Esophagus mucosa (tissue), 1 donor: ENCODE measurements at places on chromosomes 3 and 15.
A peak's percentile ranks its signal among the peaks of the same experiment; 100 is the strongest.

DNA sequence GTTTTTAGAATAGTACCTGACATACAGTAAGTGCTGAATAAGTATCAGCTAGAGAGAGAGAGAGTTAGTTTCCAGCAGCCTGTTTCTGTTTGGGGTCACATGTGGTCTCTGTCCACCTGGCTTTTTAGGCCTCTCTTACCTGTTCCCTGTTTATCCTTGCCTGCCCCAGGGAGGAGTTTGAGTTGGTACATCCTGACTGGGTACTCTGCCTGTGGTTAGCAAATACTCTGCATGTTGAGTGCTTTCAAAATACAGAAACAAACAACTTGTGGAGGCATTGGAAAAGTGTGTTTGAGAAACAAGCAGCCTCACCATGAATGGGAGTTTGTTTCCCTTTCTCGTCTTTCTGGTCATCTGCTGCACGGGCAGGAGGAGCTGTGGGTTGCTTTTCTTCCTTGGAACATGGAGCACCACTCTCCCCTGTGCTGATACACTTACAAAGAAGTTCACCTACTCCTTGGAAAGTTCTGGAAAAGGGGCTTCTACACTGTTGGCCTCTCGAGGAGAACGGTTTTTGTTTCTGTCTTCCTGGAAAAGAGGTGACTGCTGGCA is 166.1 kb downstream of the PGPEP1L start:
- ATAC-seq: no peak

- ATAC-seq: no peak
Measured at GRCh38 chr3:183518491-183519251, 36.8 kb downstream of the KLHL6 start.

- no peak for ATAC-seq
Measured at GRCh38 chr15:74844319-74845207, 1.6 kb upstream of the ULK3 start.

GRCh38 chr3:170270282-170270881 is 48.2 kb downstream of the PRKCI start:
- ATAC-seq: no peak

DNA sequence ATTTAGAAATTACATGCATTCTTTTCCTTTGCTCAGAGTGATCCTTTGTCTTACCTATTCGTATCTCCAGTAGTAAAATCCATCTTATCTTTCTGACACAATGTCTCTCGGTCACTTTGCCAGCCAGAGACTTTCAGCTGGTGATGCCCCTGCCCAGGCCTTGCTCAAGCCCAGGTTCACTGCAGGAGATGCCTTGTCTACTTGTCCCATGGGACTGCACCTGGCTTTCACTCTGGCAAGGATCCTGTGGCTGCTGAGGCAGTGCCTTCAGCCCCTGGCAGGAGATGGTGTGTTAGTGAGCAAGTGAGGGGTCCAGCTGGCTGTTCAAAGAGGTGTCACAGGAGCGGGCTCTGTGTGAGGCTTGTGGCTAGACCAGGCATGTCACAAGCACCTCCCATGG is 1268.9 kb downstream of the OTOL1 start:
- ATAC-seq: no peak

DNA sequence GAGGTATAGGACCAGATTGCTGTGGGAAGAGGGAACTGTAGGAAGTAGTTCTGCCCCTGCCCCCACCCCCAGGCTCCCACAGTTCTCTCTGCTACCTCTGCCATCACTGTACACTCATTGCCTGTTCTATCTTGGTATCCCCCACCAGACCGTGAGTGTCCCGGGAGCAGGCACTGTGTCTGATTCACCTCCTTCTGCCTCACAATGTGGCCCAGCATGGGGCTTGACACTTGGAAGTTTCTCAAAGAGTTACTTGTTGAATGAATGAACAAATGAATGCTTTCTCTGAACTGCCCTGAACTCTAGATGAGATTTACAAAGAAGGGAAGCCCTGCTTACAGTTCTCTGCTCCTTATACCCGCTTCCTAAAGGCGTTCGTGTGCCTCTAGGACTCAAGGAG is 27.1 kb upstream of the PIK3CB start:
- ATAC-seq: no peak

GRCh38 chr3:155231792-155232191 is 61.7 kb downstream of the STRIT1 start:
- no peak for ATAC-seq

GRCh38 chr15:77517579-77517978 is 96.9 kb downstream of the HMG20A start:
- no peak for ATAC-seq

GRCh38 chr3:47912006-47912504 is 104.2 kb downstream of the MAP4 start:
- ATAC-seq: no peak

DNA sequence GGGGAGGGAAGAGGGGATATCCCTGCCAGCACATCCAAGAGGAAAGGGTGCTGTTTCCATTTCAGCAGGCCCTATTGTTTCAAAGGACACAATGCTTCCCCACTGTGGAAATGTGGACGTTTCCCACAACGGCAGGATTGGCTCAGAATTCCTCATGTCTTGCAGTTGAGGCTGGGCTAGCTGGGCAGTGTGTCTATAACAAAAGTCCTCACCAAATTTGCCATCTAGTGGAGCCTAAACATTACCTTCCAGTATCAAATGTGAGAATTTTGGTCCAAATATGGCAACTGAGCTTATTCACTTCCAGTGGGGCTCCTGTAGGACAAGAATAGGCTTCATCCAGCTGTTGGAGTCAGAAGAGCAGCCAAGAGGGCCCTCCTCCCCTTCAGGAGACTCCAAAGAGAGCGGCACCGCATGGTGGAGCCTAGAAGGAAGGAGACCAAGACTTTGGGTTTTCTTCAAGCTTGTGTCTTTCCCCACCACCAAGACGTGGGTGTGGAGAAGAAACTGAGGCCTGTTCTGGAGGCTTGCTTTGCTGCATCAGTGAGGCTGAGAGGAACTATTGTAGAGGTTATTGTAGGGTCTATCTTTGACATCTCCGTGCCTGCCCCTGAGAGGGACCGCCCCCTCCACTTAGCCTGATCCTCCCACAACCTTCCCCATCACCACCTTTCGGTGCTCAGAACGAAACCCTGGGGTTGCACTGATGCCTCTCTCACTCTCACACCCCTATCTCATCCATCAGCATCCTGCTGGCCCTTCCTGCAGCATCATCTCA is 45.3 kb upstream of the SLCO2A1 start:
- ATAC-seq: no peak

DNA sequence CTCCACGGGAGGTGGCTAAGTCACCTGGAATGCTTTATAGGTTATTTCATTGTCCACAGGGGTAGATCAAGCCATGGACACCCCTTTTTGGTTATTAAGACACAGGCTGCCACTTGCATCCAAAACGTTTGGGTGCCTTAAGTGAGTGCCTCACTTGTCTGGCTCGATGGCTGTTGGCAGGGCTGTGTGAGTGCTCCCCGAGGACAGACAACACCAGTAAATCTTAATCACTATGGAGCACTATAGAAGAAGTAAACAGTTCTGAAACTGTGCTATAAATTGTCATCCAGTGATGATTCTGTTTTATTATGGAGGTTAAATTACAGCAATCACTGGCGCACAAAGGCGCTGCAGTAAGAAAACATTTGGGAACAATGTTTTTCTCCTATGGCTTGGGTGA is 215.5 kb downstream of the CACNA2D3 start:
- no peak for ATAC-seq

GRCh38 chr3:52374173-52374572 is 58.1 kb downstream of the DNAH1 start:
- ATAC-seq: no peak

GRCh38 chr15:52276256-52276770 is 19.3 kb downstream of the MYO5C start:
- no peak for ATAC-seq

DNA sequence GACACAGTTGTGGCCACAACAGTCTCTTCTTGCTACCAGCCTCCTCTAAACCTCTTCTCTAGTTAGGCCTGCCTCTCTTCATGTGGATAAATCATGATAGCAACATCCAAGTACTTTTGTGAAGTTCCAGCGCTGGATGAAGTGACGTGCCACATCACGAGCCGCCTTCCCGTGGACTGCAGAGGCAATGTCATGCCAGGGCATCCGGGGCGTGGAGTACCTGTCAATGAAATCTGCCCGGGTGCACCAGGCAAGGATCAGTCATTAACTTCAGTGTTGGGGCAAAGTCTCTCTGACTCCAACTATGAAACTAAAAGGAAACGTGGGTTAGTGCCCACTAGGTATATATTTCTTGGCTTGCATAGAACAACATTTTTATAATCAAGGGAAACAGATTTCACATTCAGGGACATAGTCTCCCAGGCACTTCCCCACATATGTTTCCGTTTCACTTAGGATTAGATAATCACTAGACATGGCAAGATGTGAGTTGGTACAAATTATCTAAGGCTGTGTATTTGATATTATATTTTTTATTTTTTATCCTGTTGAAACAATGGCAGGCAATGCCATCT is 133.6 kb downstream of the PLD1 start:
- no peak for ATAC-seq

DNA sequence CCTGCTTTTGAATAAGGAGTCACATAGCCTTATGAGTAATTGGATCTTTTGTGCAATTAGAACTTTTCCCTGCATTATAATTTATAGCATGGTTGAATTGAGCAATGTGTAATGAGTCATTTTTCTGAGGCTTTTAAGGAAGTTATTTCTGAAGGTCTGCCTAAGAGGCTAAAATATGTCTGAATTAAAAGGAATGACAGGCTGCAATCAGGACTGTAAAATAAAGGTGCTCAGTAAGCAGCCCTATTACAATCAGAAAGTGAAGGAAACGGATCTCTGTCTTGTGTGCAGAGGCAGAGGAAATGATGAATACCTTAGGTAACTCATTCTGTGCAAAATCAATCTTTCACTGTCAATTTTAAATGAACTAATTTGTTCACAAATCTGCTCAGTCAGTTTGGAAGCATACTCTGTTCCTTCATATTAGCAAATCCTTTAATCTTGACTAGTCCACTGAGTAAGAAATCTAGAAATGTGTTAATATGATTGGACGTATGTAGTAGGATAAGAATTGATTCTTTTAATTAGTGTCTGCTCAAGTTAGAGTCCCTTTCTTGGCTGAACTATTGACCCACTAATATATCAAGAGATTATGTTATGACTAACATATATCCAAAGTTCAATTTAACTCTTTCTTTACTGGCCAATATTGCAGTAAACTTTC is 290.1 kb downstream of the ZIC1 start:
- peak; percentile 92 for ATAC-seq

GRCh38 chr3:159872374-159873109 is 116.1 kb upstream of the IL12A start:
- peak; percentile 86 for ATAC-seq

- peak; percentile 20 for ATAC-seq
Measured at GRCh38 chr15:83890587-83890986, 236.7 kb downstream of the ADAMTSL3 start.

- no peak for ATAC-seq
Measured at GRCh38 chr3:175571096-175571495, 712.0 kb downstream of the NAALADL2 start.

DNA sequence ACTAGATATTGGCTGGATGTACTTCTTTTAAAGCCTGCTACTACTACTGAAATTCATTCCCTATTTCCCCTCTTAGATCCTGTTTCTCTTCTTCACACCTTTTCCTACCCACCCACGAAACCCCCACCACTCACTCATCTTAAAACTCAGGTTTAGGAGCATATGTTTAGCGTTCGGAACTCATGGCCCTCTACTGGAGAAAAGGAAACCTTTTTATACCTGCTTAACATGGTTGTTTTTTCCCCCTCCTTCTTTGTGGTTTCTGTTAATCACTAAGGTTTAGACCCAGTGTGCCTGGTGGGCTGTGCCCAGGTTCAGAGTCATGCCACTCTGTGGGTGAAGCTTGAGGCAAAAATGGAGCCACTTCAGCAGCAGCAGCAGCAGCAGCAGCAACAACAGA is 2.6 kb downstream of the ARID3B start:
- no peak for ATAC-seq

GRCh38 chr3:185657211-185657610 is 71.1 kb downstream of the SENP2 start:
- ATAC-seq: no peak
